AG20443 (cell line): ENCODE measurements at places on chromosomes 12 and 14.

- no peak for DNase-seq
These were observed 16.2 kb upstream of the PTHLH start for GRCh38 chr12:27988594-27989233.

GRCh38 chr12:89192429-89192828 is 159.9 kb downstream of the DUSP6 start:
- no peak for DNase-seq

- no peak for DNase-seq
These were observed 7.8 kb downstream of the SPRYD4 start for GRCh38 chr12:56476143-56476542.

- DNase-seq = peak; percentile 81
These were observed 87.8 kb upstream of the NCOR2 start for GRCh38 chr12:124655048-124655697.

- DNase-seq = peak; percentile 50
These were observed 43.4 kb downstream of the SAMD4A start for GRCh38 chr14:54610051-54610977.

- DNase-seq = peak; percentile 79
These were observed 56.8 kb downstream of the DUSP16 start for GRCh38 chr12:12505544-12506495.

DNA sequence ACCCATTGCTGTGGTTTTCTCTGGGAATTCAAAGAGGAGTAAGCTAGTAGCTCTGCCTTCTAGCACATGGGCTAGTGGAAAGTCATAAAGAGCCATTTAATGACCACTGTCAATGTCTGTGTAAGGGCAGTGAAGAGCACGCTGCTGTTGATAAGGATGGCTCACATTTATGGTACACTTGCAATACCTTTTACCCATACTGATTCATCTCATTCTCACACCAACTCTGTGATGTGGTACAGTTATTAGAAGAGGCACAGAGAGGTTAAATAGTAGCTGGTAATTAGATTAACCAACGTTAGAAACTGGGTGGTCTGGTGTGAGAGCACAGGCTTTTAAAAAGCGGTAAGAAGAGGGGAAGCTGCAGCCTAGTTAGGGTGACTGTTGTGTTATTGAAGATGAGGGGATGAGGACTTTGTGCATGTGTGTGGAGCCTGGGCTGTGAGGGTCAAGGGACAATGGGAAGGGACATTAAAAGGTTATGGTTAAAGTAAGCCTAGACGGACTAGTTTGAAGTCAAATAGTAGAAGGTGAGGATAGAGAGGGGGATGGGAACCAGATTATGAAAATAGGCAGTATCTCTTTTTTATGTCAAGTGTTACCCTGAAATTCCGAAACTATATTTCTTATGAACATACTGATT is 25.2 kb downstream of the RASSF3 start:
- DNase-seq = no peak

DNA sequence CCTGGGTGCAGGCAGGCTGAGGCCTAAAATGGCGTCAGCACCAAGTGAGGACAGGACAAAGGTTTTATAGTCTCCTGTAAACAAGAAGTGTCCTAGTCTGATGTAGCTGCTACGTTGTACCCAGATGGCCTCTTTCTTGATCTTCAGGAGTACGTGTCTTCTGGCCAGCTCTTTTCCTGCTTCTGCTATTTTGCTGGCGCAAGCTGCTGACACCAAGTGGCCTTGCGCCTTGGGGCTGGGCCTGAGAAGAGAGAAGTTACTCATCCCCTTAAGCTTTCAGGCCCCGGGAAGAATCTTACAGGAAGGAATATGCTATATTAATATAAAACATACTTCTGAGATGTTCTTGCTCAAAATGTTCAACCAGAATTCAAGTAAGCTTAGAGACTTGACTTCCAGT is 605.2 kb downstream of the GALC start:
- DNase-seq = no peak

GRCh38 chr12:95187865-95188415 is 29.3 kb downstream of the FGD6 start:
- DNase-seq = no peak

- DNase-seq = no peak
These were observed 49.0 kb upstream of the TMEM263 start for GRCh38 chr12:106906715-106907114.

GRCh38 chr14:100436745-100437406 is 113.7 kb downstream of the SLC25A47 start:
- DNase-seq = no peak

DNA sequence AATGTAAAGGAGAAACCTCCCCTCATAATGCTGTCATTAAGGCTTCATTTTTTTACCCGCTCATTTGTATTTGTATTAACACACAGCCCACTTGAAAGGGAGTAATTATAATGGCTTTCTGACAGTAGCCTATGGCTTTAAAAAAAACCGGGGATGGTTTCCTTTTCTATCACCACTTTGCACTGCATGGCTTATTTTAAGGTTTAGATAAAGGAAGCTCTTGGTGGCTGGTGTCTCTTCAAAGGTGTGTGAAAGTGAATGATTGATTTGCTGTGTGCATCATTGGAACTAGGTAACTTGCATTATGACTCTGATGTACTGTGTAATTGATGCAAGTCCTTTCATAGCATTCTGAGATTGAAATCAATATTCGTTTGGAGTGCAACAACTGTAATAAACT is 80.7 kb downstream of the NPAS3 start:
- DNase-seq = no peak

- no peak for DNase-seq
These were observed 11.2 kb downstream of the BCAT1 start for GRCh38 chr12:24937553-24938244.

- DNase-seq = peak; percentile 65
These were observed 64.3 kb upstream of the STON2 start for GRCh38 chr14:81464253-81465002.

DNA sequence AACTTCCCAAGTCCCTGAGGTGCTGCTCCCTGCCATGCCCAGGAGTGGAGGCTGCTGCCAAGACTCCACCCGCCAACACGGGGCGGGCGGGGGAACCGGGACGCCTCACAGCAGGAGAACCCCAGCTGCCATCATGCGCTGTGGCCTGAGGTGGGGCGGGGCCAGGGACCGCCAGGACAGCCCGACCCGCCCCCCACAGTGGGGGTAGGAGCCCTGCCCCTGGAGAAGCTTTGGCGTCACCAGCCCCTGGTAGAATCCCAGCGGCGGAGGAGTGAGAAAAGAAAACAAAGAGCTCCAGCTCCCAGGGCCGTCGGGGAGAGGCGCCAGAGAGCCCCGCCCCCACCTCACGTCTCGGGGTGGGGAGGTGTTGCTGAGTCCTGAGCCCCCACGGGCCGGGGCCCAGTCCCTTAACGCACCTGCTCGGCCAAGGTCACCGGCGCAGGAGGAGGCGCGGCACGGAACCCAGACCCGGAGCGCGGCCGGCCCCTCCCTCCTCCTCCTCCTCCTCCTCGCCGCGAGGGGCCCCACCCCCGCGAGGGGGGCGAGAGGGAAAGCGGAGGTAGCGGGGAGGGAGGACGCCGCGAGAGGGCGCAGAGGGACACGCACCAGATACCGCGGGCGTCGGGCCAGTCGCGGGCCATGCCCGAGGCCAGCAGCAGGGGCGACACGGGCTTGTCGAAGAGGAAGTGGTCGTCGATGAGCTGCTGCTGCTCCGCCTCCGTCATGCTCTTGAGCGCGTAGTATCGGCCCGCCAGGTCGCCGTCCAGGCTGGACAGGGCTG is 1.8 kb downstream of the CKB start:
- peak; percentile 87 for DNase-seq

DNA sequence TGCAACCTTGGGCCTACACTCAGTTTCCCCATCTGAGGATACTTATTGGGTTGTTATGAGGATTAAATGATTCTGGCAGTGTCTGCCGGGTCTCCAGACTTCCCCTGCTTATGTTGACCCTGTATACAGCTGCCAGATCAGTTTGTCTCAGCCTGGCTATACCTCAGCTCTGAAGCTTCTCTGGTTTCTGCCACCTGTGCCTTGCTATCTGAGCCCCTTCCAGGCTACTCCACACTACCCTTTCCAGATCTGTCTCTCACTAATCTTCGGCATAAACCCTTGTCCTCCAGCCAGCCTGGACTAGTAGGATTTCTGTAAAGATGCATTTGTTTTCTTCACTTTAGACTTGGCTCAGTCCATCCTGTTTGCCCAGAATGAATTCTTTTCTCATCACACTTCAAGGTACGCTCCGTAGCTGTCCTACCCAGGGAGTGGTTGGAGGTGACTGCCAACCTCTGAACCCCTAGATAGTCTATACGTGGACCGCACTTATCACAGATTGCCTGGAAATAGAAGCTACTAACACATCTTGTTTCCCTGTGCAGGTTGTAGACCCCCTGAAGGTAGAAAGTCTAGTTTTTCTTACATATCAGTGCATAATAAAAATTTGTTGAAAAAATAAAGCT is 422.4 kb downstream of the RAD51B start:
- DNase-seq = no peak

- no peak for DNase-seq
These were observed 915.3 kb downstream of the FSCB start for GRCh38 chr14:43591776-43592175.

- DNase-seq = no peak
These were observed 360.5 kb downstream of the FUT8 start for GRCh38 chr14:65772921-65773574.

GRCh38 chr14:52020866-52021717 is 31.7 kb downstream of the RTRAF start:
- DNase-seq = no peak

- peak; percentile 87 for DNase-seq
These were observed 7.7 kb upstream of the INF2 start for GRCh38 chr14:104681689-104682074.

DNA sequence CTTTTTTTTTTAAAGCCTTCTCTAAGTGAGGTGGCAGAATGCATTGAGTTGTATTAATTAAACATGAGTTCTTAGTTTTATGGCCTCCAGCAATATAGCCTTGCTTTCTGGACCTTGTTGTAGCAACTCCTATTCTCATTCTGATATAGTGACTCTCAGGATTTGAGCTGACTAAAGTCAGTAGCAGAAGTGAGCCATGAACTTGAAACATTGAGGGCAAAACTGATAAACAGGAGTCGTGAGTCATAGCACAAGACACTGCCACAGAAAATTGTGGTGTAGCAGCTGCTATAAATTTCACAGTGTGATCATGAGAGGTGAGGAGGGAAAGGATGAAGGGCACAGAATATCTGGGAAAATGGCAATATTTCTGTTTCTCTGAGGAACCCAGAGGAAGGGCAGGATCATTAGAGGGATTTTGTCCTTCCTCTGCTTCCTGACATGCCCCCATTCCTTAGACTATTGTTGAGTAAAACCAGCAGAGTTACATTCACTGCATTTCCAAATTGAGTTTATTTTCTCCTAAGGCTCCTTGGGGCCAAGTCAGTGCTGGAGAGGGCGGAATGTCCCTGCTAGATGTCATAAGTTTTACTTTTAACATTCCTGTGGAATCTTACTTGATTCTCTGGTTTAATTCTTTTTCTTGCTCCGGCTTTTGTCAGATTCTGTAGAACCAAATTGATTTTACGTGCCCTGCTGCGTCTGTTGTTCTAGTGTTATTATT is 7.5 kb downstream of the KLRG1 start:
- DNase-seq = peak; percentile 16

- peak; percentile 43 for DNase-seq
These were observed 153.6 kb upstream of the FKBP4 start for GRCh38 chr12:2641207-2641606.

DNA sequence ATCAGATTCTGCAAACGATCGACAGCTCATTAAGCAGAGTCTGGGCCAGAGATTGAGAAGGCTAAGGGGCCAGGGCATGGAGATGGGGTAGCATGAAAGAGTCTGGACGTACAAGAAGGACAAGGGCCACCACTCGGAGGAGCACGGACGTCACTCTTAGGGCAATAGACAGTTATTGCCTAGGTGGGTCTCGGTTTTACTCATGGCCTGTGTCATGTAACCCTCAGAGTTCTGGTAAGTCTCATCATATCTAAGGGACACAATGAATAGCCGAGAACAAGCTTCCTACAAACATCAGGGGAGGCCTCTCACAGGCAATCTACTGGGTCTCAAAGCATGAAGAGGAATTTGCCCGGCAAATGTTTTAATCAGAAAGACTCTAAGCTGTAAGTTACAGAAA is 30.4 kb upstream of the ITPK1 start:
- no peak for DNase-seq

DNA sequence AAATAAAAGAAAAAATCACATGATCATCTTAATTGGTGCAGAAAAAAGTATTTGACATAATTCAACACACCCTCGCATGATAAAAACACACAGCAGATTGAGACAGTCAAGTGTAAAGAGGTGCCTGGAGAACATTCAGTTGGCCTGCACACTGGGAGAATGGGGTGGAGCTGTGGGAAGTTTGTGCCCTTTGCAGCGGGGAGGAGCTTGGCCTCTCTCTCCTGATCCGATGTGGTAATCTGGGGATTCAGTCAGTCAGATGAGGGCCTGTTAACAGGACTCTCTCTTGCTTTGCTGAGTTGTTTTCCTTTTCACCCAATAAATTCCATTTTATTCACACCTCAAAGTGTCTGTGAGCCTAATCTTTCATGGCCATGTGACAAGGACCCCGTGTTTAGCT is 5.9 kb downstream of the SERPINA6 start:
- DNase-seq = no peak

- no peak for DNase-seq
These were observed 838.2 kb upstream of the MGAT4C start for GRCh38 chr12:87094356-87094755.

- no peak for DNase-seq
These were observed 26.7 kb upstream of the WSCD2 start for GRCh38 chr12:108102363-108102762.

GRCh38 chr12:538731-539539 is 79.2 kb downstream of the B4GALNT3 start:
- peak; percentile 53 for DNase-seq

DNA sequence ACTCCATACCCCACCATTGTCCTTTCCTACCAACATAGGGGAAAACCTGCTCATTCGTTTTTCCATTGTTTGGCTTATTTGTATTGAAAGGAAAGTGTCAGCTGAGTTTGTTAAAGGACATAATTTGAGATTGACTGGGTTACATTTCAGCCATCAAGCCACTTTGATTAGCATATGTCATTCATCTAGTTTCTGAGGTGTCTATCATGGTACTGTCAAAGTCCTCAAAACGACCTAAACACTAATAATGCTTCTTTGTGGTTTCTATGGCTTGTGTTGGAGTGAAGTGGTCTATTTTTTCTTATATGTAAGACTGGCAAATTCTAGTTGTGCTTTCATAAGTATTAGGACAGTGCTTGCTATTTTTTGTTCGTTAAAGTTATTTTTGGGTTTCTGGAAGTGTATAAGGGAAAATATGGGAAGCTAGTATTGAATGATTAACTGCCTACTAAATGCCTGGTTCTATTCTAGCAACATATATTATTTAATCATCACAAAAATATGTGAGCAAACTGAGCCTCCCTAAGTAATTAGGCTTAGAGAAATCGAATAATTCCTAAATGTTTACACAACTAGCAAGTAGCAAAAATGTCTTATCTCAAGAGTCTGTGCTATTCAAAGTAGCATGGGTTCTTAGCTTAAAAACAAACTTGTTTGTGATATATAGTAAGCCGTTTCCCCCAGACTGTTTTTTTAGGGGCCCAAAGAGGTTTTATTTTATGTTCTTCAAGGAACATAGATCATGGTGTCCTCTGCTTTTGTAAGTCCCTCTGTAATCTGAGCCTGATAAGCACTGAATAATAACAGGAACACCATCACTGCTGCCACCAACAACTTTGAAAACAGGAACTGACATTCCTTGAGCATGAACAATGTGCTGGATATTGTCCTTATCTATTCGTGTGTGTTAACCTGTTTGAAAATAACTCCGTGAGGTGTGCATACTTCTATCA is 67.1 kb downstream of the DERA start:
- DNase-seq = peak; percentile 16

- no peak for DNase-seq
These were observed 33.0 kb downstream of the SAV1 start for GRCh38 chr14:50635141-50635540.
